ENCODE measurements at places on chromosomes 1 and 21. TPM values are rescaled to one million over a fixed set of nuclear protein-coding genes. Genes with fewer than 3 reads are reported as not detected.

Gene FGR
- 94.2 TPM for polyA plus RNA-seq

DNA sequence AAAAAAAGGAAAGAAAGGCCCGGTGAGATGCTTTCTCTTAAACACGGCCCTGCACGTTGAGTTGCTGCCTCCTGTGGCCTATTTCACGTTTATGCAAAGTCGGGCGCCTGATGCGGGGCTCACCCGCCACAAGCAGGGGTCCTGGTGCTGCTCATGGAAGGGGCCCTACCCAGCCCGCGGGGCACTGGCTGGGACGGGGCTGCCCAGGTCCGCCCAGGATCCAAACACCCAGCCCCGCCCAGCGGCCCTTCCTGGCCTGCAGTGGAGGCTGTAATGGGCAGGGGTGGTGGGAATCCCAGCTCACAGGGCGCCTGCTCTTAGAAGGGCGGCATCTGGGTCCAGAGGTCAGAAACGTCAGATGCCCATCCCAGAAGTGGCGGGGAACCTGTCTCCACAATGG, 1.6 kb downstream of the COL6A2 start:
- peak; percentile 75 for DNase-seq

DNA sequence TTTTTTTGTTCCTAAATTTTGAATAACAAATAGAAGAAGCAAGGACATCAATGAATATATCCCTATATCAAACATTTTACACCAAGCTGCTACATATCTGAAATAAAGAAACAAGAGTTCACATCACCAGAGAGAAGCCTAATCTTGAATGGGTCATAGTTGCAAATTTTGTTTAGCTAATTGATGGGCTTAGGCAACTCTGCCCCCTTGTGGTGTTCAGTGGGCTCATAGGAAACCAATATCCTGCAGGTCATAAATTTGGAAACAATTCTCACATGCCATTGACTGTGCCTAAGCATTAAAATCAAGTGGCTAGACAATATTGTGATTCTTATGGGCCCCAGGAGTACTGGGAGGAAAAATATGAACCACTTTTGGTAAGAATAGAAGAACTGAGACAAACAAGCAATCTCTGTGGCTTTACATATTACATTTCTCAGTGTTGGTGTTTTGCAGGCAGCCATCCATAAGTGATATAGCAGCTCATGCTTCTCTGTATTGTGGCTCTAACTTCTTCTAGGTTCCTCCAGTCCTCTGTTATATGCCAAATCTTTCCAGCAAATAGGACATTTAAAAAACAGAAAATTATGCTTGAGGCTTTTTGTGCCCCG, 1262.8 kb upstream of the PRMT6 start:
- no peak for DNase-seq

Gene UMODL1
- polyA plus RNA-seq: 0.02 TPM

DNA sequence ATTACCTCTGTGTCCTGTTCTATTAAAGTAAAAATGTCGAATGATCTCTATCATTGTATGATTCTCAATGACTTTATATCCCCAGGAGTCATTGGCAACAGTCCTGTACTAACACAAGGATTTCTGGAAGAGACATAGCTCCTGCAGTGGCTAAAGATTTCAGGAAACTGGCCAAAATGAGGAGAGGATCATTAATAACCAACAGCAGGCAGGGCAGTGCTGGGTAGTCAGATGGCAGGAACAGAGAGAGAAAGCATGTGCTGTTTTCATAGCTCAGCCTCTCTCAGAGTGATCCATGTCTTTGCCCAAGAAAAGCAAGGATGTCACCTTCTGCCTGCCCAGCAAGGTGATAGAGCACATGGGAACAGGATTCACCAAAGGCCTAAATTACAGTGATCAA, 604.7 kb upstream of the PLXNA2 start:
- DNase-seq: no peak

DNA sequence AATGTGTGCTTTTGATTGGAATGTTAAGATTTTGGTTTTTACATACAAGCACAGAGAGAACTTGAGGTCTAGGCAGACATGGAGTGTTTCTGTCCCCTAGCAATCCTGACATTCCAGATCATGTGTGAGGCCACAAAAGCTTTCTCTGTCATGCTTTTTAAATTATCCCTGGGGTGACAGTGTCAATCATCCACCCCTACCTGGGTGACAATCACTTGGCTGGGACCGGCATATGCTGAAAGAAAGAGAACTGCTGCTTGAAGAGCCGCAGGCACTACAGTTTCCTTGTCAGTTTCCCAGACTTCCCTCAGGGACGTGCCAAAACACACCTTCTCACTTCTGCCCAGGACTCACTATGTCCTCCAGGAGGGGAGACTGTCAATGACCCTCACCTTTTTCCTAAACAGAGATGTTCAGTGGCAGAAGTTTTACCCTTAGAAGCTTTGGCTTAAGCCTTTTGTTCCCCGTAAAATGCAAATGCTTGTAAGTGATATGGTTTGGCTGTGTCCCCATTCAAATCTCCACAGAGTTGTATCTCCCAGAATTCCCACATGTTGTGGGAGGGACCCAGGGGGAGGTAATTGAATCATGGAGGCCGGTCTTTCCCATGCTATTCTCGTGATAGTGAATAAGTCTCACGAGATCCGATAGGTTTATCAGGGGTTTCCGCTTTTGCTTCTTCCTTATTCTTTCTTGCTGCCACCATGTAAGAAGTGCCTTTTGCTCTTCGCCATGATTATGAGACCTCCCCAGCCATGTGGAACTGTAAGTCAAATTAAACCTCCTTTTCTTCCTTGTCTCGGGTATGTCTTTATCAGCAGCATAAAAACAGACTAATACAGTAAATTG, 217.4 kb downstream of the FGGY start:
- DNase-seq: no peak

- peak; percentile 80 for DNase-seq
Measured at GRCh38 chr1:53368314-53369033, 40.6 kb upstream of the LRP8 start.

Gene KRTAP21-2
- polyA plus RNA-seq: not detected

Gene FHAD1
- polyA plus RNA-seq: 0.22 TPM

DNA sequence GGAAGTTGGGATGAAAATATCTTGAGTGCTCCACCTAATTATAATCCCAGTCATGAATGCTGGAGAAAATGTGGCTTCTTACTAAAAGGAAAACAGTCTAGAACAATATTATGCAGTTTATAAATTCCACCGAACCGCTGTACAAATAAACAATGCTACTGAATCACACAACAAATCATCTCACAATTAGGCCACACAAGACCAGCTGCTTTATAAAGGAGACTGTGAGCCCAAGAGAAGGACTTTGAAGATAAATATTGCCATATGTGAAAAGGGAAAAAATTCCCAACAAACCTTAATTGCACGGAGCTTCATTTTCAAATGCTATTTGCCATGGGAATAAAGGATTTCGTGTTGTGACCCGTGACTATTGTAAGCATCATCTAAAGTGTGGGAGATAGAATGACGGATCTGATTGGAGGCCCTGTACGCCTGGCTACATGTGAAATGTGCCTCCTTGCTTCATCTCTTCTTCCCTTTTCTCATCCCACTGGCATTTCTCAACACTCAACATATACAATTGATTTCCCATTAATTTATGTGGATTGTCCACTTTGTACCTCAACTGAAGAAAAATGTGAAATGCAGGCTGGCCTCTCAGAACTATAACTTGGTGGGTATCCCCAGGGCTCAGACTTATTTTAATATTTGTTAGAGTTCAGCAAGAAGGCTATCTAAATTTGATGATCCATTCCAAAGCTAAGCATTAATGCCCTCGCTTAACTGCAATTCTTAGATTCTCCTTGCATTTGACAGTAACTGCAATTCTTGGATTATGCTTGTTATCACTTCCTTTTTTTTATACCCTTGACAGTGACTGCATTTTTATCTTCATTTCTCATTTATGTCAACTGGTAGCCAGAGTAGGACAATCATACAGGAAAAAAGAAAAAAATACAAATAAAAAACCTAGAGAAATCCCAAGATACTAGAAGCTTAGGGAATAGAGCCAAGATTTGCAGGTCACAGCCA, 122.3 kb downstream of the TGFB2 start:
- DNase-seq: no peak

Gene RSPO1
- 0.48 TPM for polyA plus RNA-seq

GRCh38 chr1:43978551-43979260, at the start of gene B4GALT2:
B4GALT2 (plus strand) TSS chr1:43979210; CDS start chr1:43981161, 1,951 bp downstream.
- DNase-seq: peak; percentile 86

DNA sequence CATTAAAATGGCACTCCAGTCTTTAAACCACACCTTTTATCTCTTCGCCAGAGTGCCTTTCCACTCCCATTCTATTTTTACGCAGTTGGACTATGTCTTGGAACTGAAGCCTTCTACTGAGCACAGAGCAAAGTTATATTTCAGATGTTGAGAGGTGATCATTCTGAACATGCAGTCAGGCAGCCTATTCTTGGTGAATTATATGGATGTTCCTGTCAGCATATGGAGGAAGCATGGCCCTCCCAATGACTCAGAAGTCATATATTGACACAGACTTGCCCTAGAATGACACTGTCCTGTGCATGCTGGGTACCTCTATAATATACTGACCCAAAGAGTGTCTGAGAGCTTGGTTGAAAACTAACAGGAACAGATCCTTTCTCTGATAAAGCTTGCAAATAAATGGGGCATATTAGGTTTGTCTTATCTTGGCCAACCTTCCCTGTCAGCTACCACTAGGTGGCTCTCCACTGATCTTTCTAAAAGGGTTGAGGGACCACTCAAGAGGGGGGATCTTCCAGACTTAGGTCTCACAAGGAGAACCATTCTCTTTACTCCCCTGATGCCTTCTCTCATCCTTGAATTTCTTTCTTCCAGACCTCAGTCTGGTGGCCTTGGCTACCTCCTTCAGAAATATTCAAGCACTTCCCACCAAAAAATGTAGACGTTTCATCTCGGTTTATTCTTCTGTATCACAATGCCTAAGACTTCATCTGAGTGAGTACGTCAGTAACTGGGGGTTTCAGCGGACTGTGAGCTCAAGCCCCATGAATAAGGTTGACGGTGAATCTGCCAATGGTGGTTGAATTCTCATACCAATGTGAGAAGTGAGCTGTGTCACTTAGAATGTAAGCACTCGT, 11.8 kb upstream of the ALG14 start:
- DNase-seq: no peak

Gene SOX13
- 2.0 TPM for polyA plus RNA-seq

DNA sequence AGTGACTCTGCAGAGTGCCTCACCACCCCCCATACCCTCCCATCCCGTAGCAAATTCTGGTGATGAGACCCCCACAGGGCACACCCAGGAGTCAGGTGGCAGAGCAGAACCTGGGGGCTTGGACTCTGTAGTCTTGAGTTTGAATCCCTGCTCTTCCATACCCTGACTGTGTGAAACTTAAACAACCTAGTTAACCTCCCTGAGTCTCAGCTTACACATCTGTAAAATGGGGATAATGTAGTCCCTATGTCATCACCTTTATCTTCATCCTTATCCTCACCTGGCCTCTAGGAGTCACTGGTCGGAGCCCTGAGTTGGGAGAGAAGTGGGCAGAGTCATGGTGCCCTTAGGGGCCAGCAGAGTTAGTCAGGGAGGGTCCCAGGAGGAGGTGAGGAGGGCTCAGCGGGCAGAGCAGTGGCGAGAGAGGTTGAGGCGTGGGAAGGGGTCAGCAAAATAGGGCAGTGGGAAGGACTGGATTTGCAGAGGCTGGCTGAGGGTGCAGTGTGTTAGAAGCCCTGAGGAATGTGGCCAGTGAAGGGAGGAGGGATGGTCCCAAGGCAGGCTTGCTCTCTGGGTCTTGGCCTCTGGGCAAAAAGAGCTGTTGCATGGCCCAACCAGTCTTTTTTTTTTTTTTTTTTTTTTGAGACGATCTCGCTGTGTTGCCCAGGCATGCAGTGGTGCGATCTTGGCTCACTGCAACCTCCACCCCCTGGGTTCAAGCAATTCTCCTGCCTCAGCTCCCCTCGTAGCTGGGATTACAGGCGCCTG, 18.6 kb downstream of the C1orf167 start:
- no peak for DNase-seq

GRCh38 chr1:9850442-9851162, 26.8 kb upstream of the CLSTN1 start:
- no peak for DNase-seq

DNA sequence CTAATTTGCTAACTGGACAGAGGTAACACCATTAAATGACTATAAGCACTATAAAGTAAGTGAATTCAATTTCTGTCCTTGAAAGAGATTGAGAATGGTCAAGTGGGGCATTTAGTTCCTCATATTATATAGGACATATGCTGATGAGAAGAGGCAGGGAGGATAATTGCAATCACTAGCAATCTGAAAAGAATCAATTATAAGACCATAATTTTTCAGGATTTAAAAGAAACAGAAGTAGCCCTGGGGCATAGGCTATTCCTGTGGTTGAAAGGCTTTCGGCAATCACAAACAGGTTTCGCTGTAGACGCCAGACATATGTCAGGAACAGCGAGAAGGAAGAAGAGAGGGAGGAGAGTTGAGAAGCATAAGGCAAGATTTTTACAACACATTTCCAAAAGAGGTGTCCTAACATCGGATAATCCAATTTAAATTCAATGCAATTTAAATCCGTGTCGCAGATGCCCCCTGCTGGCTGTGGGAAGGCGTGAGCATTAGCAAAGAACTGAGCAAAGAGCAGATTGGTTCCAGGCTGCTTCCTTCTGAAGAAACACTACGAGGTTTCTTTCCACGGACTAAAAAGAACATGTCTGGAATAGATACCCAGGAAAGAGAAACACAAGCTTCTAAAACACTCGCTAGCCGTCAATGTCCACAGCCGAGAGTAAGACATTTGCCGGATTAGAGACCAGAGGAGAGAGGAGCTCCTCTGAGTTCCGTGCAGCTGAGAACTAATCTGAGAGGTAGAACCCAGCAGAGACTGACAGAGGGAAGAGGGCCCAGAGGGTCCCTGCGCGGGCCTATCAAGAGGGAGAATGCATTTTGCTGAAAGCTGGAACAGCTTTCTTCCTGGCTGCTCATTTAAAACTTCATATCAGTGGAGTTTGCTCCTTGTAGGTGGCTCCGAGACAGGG, 27.9 kb downstream of the RGS5 start:
- DNase-seq: peak; percentile 72

- DNase-seq: peak; percentile 67
Measured at GRCh38 chr1:35576061-35576765, 3.1 kb downstream of the TFAP2E start.

Gene TAS1R1
- 0.33 TPM for polyA plus RNA-seq

- DNase-seq: no peak
Measured at GRCh38 chr1:9860887-9861286, 37.1 kb upstream of the CLSTN1 start.

- no peak for DNase-seq
Measured at GRCh38 chr1:155379180-155379579, 58.5 kb downstream of the RUSC1 start.

DNA sequence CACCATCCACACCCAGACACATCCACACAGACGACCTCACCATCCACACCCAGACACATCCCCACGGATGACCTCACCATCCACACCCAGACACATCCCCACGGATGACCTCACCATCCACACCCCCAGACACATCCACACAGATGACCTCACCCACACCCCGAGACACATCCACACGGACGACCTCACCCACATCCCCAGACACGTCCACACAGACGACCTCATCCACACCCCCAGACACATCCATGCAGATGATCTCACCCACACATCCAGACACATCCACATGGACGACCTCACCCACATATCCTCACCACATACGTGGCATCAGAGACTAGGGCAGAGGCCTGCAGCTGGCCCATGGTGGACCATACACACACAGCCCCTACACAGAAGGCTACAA, 14.7 kb upstream of the FABP3 start:
- DNase-seq: no peak

- DNase-seq: no peak
Measured at GRCh38 chr1:18422076-18422777, 58.5 kb upstream of the KLHDC7A start.

GRCh38 chr1:205356440-205357139, at the start of gene KLHDC8A:
KLHDC8A (minus strand) TSS chr1:205356922; CDS start chr1:205343604, 13,318 bp downstream.
- DNase-seq: no peak

GRCh38 chr1:154342836-154343472, 17.6 kb downstream of the ATP8B2 start:
- peak; percentile 91 for DNase-seq

Gene NBPF4
- polyA plus RNA-seq: not detected

Data from spleen (tissue), 13 donors.